Peyer's patch (tissue), 4 donors: ENCODE measurements at places on chromosomes 7 and 10. TPM values are rescaled to one million over a fixed set of nuclear protein-coding genes. Genes with fewer than 3 reads are reported as not detected.

Gene HOGA1
- not detected for total RNA-seq

DNA sequence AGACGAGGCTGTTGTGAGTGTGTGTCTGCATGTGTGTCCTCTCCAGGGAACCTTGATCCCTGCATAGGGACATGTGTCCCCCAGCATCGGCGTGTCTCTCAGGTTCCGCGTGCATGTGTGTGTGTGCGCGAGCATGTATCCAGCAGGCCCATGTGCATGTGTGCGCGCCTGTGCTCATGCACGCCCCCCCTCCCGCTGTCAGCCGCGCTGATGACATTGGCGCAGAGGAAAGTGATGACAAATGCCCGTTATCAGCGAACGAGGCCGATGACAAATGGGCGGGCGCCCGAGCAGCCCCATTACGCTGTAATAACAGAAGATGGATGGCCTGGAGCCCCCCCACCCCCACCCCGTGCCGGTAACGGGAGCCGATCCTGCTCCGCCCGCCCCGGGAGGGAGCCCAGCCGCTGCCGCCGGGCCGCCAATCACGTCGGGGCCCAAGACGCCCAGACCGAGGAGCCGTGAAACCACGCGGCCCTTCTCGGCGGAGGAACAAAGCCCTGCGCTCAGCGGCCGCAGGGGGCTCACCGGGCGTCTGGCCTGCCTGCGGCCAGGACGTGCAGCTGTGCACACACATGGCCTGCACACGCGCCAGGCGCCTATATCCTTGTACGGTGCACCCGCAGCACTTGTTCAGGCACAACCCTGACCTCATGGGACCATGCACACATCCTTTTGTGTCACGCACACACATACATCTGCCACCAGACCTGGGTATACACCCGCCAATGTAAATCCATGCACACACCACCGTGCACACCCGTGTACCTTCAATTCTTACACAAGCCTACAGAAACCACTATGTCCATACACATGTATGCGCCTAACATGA is 21.5 kb downstream of the POLL start:
- DNase-seq, result peak; percentile 42
- no peaks in the 10 kb centered on the region for H3K36me3 ChIP-seq
- H3K4me1 ChIP-seq, result peaks cover 6% of the 10 kb centered on the region
- peak overlapping the region; percentile 15 for H3K4me3 ChIP-seq

GRCh38 chr7:37421861-37422500 is 26.7 kb downstream of the ELMO1 start:
- no peaks in the 10 kb centered on the region for H3K27me3 ChIP-seq
- no peak overlapping the region for H3K4me3 ChIP-seq
- no peaks in the 10 kb centered on the region for H3K4me1 ChIP-seq
- no peak overlapping the region for H3K27ac ChIP-seq
- no peaks in the 10 kb centered on the region for H3K36me3 ChIP-seq

DNA sequence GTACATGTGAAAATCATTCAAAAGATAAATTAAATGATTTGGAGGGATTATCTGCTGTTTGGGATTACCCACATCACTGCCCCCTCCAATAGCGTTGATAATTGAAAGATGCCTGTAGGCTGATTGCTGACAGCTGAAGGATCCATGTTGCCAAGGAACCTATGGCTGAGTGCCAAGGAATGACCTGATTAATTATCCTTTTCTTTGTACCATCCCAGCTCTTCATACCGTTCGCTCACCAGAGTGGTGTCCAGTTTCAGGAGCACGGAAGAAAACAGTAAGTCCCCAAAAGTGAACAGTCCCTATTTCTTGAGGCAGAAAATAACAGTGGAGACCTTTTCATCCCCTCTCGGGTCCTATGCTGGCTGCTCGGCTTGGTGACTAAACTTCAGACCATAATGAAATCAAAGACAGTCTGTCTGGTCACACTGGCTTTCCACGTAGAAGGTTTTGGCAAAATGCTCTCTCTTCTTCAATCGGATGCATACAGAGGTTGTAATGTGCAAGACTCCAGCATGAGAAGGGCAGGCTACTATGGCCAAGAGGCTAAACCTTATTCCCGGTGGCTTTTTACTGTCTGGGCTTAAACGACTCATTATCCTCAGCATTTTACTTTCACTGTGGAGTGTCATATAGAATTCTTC is 108.8 kb downstream of the SPAG6 start:
- no peak for DNase-seq
- no peaks in the 10 kb centered on the region for H3K4me1 ChIP-seq
- H3K27ac ChIP-seq, result no peak overlapping the region
- no peak overlapping the region for H3K4me3 ChIP-seq
- no peaks in the 10 kb centered on the region for H3K36me3 ChIP-seq

GRCh38 chr7:51310131-51310583 is 6.5 kb downstream of the COBL start:
- no peaks in the 10 kb centered on the region for H3K4me1 ChIP-seq
- DNase-seq, result no peak
- no peaks in the 10 kb centered on the region for H3K27me3 ChIP-seq

DNA sequence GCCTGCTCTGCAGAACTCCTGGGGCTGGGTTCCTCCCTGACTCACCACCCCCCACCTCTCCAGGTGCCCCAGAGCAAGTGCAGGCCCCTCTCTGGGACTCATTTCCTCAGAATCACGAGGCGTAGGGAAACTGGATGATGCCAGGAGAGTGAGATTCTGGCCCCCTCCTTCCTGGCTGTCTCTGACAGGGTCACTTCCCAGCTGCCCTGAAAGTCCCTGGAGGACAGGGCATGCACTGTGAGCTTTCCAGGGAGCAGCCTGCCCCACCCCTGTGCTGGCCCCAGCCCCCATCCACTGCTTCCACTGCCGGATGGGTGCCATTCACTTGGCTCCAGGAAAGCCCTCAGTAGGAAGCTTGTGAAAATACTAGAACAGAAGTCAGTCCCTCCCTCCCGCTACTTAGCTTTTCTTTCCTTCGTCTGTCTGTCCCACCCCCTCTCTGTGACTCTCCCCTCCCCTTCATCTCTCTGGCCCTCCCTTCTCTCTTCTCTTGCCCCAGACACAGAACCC is 10.4 kb downstream of the TACR2 start:
- H3K4me1 ChIP-seq, result no peaks in the 10 kb centered on the region
- H3K27me3 ChIP-seq, result no peaks in the 10 kb centered on the region
- H3K27ac ChIP-seq, result peak overlapping the region; percentile 49
- DNase-seq, result no peak

- H3K36me3 ChIP-seq, result no peaks in the 10 kb centered on the region
- no peak for DNase-seq
- no peak overlapping the region for H3K27ac ChIP-seq
- H3K27me3 ChIP-seq, result no peaks in the 10 kb centered on the region
- H3K4me3 ChIP-seq, result no peak overlapping the region
- no peaks in the 10 kb centered on the region for H3K4me1 ChIP-seq
Observed at GRCh38 chr10:104613406-104613805, 27.7 kb upstream of the SORCS3 start.

GRCh38 chr10:16919121-16919982 is 102.1 kb upstream of the RSU1 start:
- H3K4me3 ChIP-seq, result no peak overlapping the region
- no peaks in the 10 kb centered on the region for H3K4me1 ChIP-seq
- H3K27me3 ChIP-seq, result no peaks in the 10 kb centered on the region

GRCh38 chr7:78018641-78019446 is 220.3 kb downstream of the PHTF2 start:
- no peaks in the 10 kb centered on the region for H3K27me3 ChIP-seq
- peak overlapping the region; percentile 38 for H3K4me3 ChIP-seq
- H3K36me3 ChIP-seq, result no peaks in the 10 kb centered on the region
- peak; percentile 53 for DNase-seq
